Activated CD8-positive, alpha-beta memory T cell treated with anti-CD3 and anti-CD28 coated beads, Interleukin-2, amount 50 U/mL, for 48 hours (primary cell): ENCODE measurements at places on chromosomes 7 and 10.

GRCh38 chr7:35286422-35286821 lies 32.5 kb upstream of the TBX20 start:
- no peak for DNase-seq

DNA sequence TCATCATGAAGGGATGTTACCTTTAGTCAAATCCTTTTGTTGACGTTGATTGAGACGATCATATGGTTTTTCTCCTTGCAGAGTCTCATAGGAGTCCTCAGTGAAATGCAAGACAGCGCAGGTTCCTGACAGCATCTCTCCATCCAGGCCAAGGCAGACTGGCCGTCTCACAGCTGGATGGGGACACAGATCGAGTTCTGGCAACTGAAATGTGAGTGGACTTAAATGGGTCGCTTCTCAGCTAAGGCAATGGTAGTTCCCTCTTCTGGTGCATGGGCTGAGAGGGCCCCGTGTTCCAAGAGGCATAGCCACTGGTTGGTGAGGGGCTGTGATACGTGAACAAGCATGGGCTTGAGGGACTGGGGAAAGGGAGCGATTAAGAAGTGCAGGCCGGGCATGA lies 99.3 kb upstream of the CPXM2 start:
- peak; percentile 38 for DNase-seq

- no peak for DNase-seq
Observed at GRCh38 chr10:35995485-35995884, 353.4 kb upstream of the FZD8 start.

DNA sequence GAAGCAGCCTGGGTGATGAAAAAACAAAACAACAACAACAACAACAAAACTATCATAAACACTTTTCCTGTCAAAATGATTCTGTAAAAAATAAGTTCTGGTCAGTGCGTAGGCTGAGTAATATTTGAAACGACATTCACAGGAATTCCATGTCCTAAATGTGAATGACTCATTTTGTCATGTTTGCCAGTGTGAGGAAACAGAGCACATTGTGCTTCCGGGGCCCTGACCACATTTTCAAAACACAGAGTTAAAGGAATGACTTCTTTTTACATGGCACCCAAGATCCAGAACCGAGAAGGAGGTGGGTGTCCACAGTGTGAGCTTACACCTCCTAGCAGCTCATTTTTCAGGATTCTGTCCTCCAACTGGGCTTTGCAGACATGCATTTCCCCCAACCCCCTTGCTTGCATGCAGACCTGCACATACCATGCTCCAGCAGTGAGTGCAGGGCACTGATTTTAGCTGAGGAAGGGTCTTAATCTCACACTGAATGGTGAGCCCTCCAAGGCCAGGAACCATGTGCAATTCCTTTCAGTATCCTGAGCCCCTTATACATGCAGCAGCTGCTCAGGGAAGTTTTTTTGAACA lies 3.0 kb downstream of the CLRN3 start:
- DNase-seq = no peak

DNA sequence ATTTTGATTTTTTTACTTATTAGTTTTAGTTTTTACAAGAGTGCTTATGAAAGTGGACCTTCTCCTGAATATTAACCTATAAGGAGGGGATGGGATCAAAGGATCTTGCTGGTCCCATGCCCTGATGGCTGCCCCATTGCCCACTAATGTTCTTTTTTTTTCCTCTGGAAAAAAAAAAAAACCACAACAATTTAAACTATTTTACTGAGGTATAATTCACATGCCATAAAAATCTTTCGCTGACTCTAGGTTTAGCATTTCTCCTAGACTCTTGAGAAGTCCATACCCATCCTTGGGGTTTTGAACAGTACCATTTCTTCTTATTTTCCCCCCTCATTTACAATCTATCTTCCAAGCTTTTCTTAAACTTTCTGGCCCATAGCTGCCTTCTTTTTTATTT lies 481.8 kb downstream of the TFEC start:
- DNase-seq = no peak

DNA sequence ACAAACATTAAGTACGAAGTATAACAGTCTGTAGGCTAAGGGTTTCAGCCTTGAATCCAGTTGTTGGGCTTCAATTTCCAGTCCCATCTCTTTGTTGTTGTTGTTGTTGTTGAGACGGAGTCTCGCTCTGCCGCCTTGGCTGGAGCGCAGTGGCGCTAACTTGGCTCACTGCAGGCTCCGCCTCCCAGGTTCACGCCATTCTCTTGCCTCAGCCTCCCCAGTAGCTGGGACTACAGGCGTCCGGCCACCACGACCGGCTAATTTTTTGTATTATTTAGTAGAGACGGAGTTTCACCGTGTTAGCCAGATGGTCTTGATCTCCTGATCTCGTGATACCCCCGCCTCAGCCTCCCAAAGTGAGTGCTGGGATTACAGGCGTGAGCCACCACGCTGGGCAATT lies 464.9 kb downstream of the ANKRD7 start:
- DNase-seq = no peak

DNA sequence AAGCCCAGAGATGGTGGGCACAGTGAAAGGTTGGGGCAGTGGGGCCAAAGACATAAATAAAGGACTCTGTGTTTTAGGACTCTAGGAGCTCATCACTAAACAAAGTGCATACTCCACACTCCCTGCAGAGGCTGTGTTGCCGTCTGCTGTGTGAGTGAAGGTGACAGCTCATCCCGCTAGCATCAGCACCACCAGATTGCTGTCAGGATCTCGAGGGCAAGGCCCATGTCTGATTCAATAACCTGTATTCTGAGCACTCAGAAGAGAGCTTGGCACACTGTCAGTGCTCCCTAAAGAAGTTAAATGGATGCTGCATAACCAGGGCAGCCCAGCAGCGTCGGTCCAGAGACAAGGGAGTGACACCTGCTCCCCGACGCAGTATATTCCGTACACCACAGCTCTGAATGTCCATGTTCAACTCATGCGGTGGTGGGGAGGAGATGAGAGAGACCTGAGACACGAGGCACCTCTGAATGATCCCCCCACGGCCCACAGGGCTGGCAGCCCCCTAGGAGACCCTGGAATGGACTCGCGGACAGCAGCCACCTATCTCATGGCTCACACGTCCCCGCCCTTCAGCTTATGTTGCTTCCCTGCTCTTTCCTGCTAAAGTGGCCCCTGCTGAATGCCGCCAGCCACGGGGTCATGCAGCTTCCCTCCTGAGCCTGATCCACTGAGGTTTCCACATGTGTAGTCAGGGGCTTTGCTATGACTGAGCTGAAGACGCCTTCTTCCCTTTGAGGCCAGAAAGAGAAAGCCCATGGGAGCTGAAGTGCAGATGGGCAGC lies 132.7 kb upstream of the KCNMA1 start:
- DNase-seq = peak; percentile 34

DNA sequence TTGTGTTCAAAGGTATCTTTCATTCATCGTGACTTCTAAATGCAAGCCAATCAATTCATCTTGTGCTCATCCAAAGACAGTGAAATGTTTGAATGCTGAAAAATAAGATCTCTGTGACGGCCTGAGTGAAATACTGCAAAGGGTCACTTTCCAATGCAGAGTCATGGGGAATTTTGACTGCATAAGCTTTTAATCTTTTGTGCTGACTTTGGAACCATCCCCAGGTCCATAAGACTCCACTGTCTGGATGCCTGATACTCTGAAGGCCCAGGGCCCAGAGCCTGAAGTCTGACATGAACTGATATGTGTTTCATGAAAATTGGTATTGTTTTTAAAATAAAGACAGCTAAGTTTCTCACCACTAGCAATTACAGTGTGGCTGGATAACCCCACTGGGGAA lies 39.0 kb downstream of the PPP1R3C start:
- DNase-seq = no peak

- DNase-seq = no peak
Observed at GRCh38 chr10:85902051-85902450, 464.5 kb downstream of the GRID1 start.

GRCh38 chr10:23157691-23158369 lies 34.3 kb upstream of the PTF1A start:
- no peak for DNase-seq

GRCh38 chr7:141072548-141073172 lies 1.2 kb upstream of the TMEM178B start:
- DNase-seq = peak; percentile 72

- no peak for DNase-seq
Observed at GRCh38 chr7:1301054-1301881, 68.6 kb downstream of the UNCX start.

- no peak for DNase-seq
Observed at GRCh38 chr7:146772601-146773000, 656.0 kb downstream of the CNTNAP2 start.

GRCh38 chr7:1844951-1845390 lies 174.9 kb downstream of the ELFN1 start:
- no peak for DNase-seq

- no peak for DNase-seq
Observed at GRCh38 chr10:99906470-99906869, 103.3 kb downstream of the DNMBP start.

GRCh38 chr7:40489844-40490602 lies 355.2 kb downstream of the SUGCT start:
- DNase-seq = no peak

DNA sequence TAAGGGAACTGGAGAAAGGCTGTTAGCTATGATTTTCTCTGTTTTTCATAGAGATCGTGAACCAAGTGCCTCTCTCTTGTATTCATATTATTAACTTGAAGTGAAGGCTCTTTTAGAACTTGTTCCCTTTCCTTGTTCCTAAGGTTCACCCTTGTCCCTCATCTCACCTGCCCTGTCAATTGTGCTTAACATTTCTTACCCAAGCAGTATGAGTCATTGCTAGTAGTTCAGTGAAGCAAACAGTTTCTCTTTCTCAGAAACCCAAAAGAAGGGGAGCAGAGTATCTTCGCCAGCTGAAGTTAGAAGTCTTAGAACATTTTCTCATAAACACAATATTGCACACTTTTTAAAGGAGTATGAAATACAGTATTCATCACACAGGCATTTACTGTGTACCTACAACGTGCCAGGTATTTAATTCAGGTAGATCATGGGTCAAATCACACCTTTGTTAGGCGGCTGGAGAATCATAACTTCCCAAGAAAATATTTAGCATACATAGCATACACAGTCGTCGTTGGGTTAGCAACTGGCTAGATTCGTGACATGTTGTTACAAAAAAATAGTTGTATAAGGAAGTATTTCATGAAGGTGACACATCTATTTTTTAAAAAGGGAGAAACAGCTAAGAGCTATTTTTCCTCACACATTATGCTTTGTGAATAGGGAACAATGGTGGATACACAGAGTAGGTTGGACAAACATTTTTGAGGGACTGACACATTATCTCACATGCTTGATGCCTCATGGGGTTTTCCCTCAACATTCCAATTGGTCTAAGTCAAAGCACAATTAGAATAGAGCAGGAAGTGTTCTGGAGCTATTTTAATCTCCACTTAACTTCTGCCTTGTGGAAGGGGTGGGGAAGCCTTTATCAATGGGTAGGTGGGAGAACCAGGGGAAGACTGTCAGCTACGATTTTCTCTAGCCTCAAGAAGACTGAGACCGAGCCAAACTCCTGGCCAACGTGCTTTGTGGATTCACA lies 13.2 kb downstream of the HDAC9 start:
- DNase-seq = no peak

- DNase-seq = no peak
Observed at GRCh38 chr7:140621401-140622021, 19.1 kb downstream of the DENND2A start.

GRCh38 chr10:115883372-115883771 lies 389.6 kb downstream of the GFRA1 start:
- DNase-seq = no peak

- DNase-seq = no peak
Observed at GRCh38 chr10:18607503-18608378, 43.6 kb downstream of the NSUN6 start.

DNA sequence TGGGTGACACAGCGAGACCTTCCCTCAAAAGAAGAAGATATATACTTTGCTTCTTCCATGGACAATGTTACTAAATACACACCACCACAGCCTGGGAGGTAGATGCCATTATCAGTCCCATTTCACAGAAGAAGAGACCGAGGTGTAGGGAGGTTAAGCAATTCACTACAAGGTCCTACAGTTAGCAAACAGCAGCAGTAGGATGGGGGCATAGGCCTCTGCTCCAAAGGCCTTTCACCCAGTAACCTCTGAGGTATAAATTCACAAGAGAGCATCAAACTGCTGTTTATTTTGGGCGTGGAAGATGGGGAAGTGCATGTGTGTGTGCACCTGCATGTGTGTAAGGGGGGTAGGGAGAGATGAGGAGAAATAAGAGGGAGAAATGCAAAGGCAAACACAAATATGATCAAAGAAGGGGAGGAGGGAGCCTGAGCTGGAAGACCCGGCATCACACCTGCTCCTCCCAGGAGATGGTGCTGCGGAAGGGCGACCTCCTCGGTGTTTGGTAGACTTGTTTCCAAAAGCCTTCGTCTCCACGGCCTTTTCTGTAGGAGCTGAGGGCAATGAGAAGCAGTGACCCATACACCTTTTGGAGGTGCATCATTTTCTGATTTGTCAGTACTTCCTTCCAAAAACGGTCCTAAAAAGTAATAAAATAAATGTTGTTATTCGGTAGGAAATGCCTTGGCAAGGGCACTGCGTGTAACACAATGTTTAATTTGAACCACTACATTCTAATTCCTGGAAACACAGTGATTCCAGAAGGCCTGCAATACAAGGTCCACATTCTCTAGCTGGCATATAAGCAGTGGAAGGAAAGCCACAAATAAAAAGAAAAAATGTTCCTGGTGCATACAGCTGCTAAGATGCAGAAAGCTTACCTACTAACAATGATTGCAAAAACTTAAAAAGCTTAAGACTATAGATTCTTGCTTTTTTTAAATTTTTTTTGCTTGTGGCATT lies 25.9 kb upstream of the ACSL5 start:
- DNase-seq = no peak

GRCh38 chr7:106255246-106255645 lies 29.5 kb downstream of the NAMPT start:
- no peak for DNase-seq

DNA sequence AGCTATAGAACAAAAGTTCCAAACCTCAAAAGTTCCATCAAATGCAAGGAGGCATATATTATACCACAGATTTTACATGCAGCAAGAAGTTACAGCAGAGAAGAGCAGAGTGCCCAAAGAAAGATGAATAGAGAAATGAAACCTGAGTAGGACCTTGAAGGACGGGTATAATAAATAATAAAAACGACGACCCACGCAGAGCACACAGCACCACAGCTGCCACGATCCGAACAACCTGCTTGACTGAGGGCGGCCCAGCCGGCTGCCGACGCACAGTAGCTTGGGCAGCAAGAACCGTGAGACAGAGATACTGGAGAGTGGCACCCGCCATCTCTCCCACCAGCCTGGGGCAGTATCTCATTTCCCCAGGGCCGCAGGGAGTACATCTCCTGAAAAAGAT lies 79.0 kb downstream of the HIPK2 start:
- DNase-seq = no peak

DNA sequence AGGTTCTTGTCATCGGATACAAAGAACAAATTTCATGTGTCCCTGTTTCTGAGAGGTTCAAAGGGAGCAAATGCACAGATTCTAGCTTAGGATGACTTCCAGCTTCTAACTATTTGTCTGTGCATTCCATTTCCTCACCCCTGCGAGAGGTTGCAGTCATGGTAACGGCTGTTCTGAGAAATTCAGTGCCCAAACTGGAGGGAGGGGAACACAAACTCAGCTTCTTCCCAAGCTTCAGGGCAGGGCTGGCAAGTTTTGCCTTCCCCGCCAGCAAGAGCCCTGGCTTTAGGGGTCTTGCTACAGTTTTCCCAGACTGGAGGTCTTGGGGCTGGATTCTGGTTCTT lies 11.1 kb downstream of the FAS start:
- DNase-seq = no peak
